ENCODE measurements at places on chromosomes 2 and 18.

- DNase-seq = no peak
Observed at GRCh38 chr2:69612200-69612599, 31.3 kb downstream of the AAK1 start.

- DNase-seq = peak; percentile 56
Observed at GRCh38 chr18:77132369-77133050, at the start of gene MBP. MBP (minus strand) TSS chr18:77132783; CDS start chr18:77105261, 27,522 bp downstream.

DNA sequence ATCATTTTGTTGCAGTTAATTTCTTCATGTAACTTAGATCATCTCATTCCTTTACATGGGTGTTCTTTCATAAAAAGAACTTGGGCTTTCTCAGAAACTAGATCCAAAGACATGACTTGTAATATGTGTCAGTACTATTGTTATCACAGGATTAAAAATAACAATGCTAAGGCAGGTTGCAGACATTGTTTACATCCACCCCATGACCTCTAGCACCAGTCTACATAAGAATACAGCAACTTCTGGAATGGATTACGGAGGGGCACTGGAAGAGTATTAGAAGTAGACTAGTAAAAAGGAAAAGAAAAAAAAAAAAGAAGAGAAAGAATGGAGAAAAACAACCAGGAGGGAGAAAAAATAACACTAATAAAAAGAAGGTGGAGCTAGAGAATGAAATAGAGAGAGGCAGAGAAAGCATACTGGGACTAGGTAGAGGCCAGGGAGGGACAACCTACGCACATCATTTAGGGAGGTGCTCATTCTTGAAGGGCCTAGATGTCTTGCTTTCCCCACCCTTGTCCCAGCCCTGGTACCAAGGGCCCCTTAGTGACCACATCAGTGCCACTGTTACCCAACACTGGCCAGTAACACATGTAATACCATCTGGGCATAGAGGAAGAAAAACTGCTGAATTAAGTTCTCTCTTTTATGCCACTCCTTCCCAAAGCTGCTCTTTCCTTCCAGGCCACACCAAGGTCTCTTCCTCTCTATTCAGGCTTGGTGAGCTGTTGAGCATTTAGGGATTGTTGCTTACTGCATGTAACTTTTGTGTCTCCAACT, 70.6 kb upstream of the KLF7 start:
- no peak for DNase-seq

DNA sequence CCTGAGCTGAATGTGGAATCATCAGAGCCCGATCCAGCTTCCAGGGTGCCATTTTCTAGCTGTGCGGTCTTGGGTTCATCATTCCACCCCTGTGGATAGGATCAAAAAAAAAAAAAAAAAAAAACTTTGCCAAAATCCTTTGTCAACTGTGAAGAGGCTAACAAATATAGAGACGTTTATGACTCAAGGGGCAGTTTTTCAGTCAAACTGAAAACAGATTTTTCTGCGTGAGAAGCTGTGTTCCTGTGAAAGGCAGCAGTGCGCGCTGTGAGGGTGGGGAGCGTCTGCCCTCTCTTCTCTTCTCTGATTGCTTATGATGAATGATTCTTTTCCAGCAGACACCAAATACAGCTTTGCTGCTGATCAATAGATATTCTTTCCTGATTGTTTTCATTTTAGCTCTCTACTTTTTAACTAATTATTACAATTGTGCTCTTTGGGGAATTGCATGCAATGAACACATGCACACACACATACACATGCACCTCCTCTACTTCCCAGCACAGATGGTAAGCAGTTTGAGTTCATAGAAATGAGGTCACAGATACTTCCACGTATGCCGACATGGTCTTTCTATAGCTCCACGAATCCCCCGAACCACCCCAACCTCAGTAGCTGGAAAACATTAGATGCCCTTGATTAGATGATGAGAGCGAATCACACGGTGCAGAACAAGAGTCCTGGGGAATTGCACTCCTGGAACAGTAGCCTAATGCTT, 175.4 kb downstream of the NRP2 start:
- no peak for DNase-seq

DNA sequence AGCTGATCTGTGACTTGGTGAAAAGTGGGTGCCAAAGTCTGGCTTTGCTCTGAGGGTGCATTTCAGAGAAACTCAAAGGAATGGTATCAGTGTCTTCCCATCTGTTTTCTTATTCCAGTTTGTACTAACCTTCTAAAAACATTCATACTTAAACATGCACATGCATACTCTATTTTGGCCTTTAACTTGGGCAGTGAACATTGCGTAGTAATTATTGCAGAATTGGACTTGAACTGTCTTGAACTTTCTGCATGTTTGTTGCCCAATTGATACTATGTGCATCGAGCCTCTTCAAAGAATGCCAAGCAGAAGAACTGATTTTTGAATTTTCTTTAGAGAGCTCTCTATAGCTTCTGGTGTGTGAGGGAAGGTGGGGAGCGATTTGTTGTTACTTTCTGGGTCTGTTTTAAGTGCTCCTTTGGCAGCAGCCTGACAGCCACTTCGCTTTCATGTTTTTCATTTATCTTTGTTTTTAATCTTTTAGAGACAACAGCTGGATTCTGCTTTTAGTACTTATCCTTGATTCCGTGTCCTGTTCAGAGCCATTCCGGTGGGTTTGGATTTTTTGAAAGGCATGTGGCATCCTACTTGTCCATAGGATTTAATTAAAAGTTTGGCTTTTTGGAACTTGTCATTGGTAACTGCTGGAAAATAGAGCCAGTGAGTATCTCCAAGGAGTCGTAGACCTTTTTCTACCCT, 159.2 kb downstream of the RAPGEF4 start:
- DNase-seq = no peak

- DNase-seq = no peak
Observed at GRCh38 chr2:73925853-73926492, 707 bp upstream of the DGUOK start.

GRCh38 chr2:186862869-186863709, 14.1 kb upstream of the ZSWIM2 start:
- peak; percentile 47 for DNase-seq

GRCh38 chr2:44184106-44184505, 15.4 kb downstream of the PPM1B start:
- DNase-seq = no peak

DNA sequence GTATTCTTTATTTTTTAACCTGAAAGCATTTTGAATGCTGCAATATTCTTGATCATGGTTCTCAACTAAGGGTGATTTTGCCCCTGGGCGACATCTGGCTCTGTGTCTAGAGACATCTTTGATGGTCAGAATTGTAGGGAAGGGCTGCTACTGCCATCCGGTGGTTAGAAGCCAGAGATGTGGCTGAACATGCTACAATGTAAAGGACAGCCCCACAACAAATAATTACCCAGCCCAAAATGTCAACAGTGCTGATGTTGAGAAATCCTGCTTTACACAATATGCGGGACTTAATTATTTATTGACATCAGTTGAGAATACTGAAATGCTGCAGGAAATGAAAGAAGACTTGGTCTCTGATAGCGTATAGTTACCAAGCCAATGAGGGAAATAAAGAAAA, 37.5 kb upstream of the SERPINB2 start:
- DNase-seq = peak; percentile 50

DNA sequence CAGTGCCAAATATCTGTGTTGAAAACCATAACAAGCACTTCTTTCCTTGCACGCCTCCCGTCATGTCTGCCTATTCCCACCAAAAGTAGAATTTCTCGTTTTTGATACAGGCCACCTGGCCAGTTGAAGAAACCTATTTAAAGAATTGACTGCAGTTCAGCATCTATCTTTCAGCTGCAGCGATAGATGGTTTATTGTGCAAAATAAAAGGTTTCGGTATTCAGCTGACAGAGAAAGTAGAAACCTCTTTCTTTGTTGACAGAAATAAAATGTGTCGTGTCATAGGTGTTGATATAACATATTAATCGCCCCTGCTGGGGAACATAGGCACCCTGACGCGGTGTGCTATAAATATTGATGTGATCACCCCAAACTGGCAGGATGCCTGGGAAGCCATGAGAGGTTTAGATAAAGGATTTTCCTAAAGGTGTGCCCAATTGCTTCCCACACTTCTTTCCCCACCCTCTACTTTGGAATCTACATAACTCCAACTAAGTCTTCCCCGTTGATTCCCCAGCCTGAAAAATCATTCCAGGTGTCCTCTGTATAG, 570.4 kb downstream of the CCDC85A start:
- DNase-seq = peak; percentile 74

GRCh38 chr18:60502591-60502990, 130.0 kb upstream of the MC4R start:
- no peak for DNase-seq

GRCh38 chr18:53943326-53943860, 281.1 kb downstream of the MBD2 start:
- peak; percentile 20 for DNase-seq

DNA sequence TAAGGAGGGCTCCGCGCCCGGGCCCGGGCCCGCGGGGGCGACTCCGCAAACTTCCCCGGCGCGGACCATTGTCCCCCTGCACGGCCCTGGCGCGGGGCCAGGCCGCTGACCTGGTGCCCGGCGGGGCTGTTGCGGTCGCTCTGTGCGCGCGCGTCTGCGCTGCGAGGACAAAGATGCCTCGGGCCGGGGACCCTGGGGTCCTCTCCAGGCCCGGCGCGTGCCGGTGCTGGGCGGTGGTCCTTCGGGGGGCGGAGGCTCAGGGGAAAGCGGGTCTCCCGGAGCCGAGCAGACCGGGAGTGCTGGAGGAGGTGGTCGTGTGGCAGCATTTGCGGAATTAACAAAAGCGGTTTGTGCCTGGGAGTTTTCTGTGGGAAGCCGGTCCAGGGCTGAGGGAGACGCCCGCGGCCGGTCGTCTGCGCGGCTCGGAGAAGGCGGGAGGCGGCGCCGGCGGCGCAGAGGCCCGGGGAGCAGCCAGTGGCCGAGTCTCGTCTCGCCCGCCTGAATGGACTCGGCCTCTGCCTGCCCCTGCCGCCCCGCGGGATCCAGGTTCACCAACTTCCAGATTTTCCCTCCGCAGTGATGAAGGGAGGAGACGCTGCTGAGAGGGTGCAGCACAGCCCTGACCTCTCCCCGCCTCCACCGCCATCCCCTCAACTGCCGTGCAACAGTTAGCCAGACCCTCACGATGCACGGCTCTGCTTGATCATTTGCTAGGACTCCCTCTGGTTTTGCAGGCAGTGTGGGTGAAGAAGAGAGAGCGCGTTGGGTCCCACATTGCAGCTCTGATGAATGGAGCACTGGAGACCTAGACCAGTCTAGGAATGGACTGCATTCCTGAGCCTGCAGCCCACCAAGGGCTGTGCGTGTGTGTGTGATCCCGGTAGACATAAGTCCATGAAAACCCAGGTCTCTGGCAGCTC, 705 bp downstream of the EFR3B start:
- DNase-seq = peak; percentile 14

GRCh38 chr18:31612124-31612523, 20.4 kb downstream of the TTR start:
- no peak for DNase-seq

DNA sequence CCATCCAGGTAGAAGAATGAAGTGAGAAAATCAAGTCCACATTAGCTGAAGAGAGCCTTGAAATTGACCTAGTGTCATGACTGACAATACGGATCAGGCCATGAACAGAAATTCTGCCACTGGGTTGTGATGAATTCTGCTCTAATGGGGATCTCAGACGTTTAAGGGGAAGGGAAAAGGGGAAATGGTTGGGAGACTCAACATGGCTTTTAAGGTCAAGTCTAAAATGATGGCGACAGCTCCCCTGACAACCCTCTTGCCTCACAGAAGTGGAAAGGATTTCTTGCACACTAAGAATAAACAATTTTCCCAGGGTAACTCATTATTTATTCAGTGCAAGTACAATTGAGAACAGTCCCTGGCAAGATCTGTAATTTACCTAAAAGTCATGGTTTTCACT, 302.5 kb upstream of the ACVR2A start:
- no peak for DNase-seq

DNA sequence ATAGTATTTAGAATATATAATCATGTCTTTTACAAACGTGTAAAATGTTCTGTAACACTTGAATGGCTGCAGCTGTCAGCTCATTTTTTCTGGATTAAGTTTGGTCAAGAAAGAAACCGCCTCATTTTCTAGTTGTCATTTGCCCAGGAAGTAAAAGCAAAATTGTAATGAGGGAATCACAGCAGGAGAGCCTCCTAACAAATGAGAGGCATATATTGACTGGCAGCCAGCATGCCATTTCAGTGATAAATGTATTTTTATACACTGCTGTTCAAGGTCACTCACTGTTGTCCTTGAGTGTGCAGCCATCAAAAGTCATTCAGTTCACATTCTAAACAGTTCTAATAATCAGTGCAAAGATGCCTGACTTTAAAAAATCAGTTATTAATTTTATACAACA, 144.3 kb upstream of the BOD1L2 start:
- no peak for DNase-seq

- no peak for DNase-seq
Observed at GRCh38 chr2:37836270-37836669, 88.8 kb upstream of the RMDN2 start.

- DNase-seq = no peak
Observed at GRCh38 chr2:133788386-133788785, 220.1 kb upstream of the NCKAP5 start.

- no peak for DNase-seq
Observed at GRCh38 chr18:31723990-31724711, 36.5 kb downstream of the SLC25A52 start.

GRCh38 chr2:202094426-202094986, 21.5 kb downstream of the KIAA2012 start:
- DNase-seq = no peak

DNA sequence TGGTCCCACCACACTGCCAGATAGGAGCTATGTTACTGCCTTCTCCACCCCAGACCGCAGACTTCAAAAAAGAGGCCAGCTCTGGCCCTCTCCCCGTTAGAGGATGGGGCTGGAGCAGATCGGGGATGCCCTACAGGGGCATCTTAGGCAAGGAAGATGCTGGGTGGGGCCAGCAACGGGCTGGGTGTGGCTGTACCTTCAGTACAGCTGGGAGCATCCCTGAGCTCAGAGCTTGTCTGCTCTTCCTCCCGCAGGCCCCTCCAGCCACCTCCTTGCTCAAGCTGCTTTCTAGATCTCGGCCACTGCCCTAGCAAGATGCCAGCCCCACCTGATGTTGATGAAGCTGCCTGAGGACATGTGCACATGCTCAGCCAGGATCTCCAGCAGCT, 9.8 kb downstream of the PTPRN start:
- DNase-seq = no peak

DNA sequence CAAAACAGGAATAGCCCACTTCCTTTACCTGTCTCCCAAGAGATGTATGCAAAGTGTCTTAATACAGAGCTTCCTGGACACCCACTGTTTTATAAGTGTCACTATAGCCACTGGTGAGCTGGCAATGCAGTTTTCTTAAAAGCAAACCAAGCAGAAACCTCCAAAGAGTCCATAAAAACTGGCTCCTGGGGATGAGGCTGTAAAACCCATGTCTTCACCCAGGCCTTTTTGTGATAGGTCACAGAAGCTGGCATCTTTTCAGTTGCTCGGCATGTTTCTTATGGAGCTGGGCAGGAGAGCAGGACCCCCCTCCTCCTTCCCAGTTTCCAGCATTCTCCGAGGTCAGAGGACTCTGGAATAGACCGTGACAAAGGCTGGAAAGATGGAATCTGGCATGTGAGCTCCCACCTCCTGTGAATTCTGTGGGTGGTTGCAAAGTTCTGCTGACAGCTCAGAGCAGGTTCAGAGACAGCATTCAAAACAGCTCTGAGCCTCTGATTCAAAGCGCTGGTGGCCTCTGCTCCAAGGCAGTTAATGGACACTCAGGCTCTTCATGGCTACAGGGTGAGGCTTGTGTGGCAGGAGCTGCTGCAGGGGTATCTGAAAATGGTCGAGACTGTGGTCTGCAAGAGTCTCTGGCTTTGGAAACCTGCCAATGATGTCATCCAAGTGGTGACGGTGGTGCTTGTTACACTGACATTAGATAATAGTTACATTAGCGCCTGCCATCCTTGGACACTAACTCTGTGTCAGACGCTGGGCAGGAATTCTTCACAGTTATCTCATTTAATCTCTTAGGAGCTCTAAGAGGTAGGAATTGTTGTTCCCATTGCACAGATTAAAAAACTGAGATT, 283.4 kb downstream of the CLIP4 start:
- DNase-seq = no peak
